LHCN-M2 (cell line): ENCODE measurements at places on chromosomes 1 and 21. TPM values are rescaled to one million over a fixed set of nuclear protein-coding genes. Genes with fewer than 3 reads are reported as not detected.

The SLC25A24 gene
- 71.5 and 76.9 TPM in 2 replicates for total RNA-seq

GRCh38 chr1:17287130-17287776, 20.7 kb upstream of the PADI4 start:
- DNase-seq: peak; percentile 79

- no peak for DNase-seq
These were observed 23.2 kb downstream of the DDX59 start for GRCh38 chr1:200646515-200646914.

DNA sequence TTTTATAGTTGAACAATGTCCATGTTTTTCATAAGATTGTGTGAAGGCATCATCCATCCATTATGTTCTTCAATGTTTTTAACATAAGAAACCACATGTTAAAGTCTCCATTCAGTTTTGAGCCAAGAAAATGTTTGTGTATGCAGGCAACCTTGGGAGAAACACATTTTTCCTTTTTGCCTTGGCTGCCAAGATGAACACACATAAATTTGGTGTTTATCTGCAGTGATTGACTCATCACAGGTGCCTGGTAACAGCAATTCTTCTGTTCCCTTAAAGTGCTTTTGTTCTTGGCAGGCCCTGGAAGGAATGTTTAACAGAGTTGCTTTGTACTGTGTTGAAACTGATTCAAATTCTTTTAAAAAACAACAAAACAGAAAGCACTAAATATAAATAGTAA, 709.9 kb upstream of the ADGRL4 start:
- peak; percentile 36 for DNase-seq

GRCh38 chr1:206472454-206472853, 2.2 kb downstream of the IKBKE start:
- DNase-seq: peak; percentile 76
